Psoas muscle (tissue), 8 donors: ENCODE measurements at places on chromosomes 1 and 21.

DNA sequence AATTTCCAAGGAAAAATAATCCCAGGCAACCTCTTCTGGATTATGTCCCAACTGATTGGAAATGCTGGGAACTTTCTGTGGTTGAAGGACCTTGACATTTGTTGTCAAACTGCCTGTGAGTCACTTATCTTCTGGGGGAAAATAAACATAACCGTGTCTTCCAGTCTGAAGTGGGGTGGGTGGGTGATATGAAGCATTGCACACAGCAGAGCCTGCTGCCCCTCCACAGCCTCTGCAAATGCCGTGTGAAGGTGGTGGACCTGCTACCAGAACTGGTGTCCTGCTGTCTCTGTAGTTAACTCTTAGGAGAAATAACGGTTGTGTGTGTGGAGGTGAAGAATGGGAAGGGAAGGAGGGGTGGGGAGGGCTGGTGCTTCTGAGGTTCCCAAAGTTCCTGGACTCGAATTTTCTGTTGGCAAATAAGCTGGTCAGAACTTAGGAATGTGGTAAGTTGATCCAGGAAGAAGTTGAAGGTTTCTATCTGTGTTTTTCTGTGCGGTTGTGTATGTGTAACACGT lies 23.2 kb downstream of the GALNT2 start:
- H3K27me3 ChIP-seq: no peaks in the 10 kb centered on the region
- peaks cover 6% of the 10 kb centered on the region for H3K36me3 ChIP-seq
- no peak overlapping the region for H3K4me3 ChIP-seq
- DNase-seq: no peak

GRCh38 chr1:159916242-159917051 lies 8.9 kb downstream of the TAGLN2 start:
- DNase-seq: no peak
- H3K4me1 ChIP-seq: peaks cover 15% of the 10 kb centered on the region
- H3K27ac ChIP-seq: no peak overlapping the region
- peaks cover 21% of the 10 kb centered on the region for H3K36me3 ChIP-seq
- no peak overlapping the region for H3K4me3 ChIP-seq

- no peak overlapping the region for H3K27ac ChIP-seq
- no peaks in the 10 kb centered on the region for H3K36me3 ChIP-seq
- H3K4me1 ChIP-seq: no peaks in the 10 kb centered on the region
- no peaks in the 10 kb centered on the region for H3K27me3 ChIP-seq
Observed at GRCh38 chr1:229067546-229067945, 203.4 kb upstream of the RAB4A start.

GRCh38 chr1:30679201-30679975 lies 44.0 kb downstream of the MATN1 start:
- DNase-seq: peak; percentile 38
- no peak overlapping the region for H3K4me3 ChIP-seq
- no peaks in the 10 kb centered on the region for H3K4me1 ChIP-seq
- no peaks in the 10 kb centered on the region for H3K36me3 ChIP-seq
- peaks cover 17% of the 10 kb centered on the region for H3K27me3 ChIP-seq

DNA sequence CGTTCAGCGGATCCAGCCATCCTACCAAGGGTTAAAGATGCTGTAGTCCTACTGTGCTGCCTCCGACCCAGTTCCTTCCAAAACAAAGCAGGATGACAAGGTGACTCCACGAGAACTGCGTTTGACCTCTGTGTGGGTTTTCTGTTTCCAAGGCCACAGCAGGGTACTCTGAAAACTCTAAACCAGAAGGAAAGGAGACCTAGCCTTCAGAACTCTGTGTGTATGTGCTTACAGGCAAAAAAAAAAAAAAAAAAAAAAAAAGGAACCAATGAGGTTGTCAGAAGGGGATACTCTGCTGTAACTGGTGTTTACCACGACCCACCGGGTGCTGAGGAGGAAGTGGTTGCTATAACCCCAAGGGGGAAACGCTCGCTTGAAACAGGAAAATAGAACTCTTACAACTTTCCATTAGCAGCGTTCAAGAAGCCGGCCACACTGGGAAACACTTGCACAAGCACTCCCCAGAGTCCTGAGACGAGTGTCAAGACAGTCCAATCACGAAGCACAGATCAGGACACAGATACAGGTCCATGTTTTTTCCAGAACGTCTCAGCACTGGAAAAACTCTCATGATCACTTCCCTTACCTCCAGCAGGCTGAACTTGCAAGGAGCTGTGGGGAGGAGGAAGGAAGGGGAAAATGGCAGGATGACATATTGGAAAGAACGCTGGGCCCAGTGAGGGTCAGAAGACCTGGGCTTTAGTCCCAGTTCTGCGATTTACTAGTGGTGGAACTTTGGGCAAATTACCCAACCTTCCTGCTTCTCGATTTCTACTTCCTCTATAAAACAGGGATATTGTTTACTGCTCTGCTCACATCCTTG lies 64.0 kb downstream of the ITPKB start:
- H3K27me3 ChIP-seq: no peaks in the 10 kb centered on the region
- DNase-seq: no peak
- peaks cover 58% of the 10 kb centered on the region for H3K4me1 ChIP-seq
